ENCODE measurements at places on chromosomes 6 and 20. TPM values are rescaled to one million over a fixed set of nuclear protein-coding genes. Genes with fewer than 3 reads are reported as not detected.
A peak's percentile ranks its signal among the peaks of the same experiment; 100 is the strongest.

DNA sequence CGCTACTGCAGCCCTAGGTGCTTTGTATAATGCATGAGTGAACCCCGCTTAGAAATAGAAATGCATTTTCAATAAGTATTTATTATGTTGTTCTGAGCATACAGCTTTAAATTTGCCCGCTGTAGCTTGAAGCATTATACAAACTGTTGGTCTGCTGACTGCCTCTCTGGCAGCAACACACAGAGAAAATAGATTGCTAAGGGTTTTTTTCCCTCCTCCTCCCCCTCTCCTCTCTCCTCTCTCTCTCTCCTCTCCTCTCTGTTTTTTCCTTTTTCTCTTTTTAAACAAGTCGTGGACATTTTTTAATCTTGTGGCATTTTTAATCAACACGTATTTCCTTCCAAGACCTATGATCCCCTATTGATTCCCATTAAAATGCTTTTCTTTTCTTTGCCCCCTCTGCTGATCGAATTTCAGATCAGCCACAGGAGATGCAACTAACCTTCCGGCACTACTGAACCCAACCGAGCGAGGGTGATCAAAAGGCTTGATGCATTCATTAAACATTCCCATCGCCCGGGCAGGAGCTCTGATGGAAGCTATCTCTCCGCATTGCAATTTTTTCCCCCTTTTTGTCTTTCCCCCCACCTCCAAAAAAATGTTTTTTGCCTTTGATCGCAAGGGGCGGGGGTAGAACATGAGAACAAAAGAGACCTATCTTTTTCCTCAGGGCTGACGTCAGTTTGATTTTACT is 90.7 kb upstream of the ARID1B start:
- DNase-seq = no peak

The PDE10A gene
- 28.2 TPM for total RNA-seq

DNA sequence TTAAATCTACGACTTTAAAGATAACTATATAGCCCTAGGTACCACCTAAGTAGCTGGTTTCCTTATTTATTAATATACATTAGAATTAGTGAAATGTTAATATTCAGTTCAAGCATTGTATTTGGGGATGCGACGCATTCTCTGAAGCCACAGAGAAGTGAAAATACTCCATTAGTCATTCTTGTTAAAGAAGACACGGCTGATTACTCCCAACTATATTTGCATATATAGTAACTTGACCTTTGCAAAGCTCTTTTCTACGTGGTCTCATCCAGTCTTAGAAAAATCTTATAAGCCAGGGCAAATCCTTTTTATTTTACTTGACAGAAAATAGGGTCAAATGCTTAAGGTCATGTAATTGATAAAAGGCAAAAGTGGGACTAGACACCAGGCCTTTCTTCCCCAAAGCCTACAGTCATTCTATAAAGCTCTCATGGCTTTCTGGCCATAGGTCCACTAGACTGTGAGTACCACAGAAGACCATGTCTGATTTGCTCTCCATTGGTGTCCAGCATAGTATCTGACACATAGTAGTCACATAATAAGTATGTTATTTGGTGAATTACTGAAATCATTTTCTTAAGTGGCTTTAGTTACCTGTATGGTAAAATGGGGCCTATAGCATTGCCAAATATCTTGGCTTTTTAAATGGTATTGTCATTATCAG is 11.3 kb downstream of the ZHX3 start:
- no peak for DNase-seq

The STK38 gene
- total RNA-seq = 37.0 TPM

DNA sequence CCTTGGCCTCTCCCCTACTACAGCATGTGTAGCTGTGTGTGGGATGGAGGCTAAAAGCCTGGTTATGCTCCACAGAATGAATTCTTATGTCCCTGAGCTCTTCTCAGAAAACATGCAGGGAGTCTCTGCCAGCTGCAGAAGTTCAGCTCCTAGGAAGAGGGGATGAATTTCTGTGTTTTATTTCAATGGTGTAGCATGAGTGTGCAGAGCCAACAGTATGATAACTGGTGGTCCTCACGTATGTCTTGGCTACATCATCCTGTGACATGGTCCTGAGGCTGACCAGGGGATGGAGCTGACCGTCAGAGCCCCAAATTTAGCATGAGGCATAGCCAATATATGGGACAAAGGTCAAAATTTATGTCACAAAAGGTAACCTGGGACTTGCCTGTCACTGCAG is 266.1 kb downstream of the ADGB start:
- DNase-seq = no peak

- DNase-seq = no peak
Observed at GRCh38 chr6:139926711-139927110, 552.3 kb upstream of the CITED2 start.

DNA sequence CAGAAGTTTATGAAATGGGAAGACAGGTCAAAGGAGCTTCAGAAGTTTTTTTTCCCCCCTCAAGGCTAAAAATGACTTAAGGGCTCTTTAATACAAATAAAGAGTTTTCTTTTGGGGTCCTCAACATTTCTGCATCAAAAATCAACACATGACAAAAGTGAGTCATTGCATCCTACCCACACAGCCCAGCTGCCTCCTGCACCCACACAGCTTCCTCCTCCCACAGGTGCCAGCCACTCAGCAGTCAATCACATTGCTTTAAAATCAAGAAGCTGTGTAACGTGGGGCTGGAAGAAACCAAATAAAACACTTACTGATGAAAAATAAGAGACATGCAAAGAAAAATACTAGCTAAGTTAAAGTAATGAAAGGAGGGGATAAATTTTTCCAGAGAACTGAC is 68.5 kb downstream of the MAP3K5 start:
- peak; percentile 82 for DNase-seq

DNA sequence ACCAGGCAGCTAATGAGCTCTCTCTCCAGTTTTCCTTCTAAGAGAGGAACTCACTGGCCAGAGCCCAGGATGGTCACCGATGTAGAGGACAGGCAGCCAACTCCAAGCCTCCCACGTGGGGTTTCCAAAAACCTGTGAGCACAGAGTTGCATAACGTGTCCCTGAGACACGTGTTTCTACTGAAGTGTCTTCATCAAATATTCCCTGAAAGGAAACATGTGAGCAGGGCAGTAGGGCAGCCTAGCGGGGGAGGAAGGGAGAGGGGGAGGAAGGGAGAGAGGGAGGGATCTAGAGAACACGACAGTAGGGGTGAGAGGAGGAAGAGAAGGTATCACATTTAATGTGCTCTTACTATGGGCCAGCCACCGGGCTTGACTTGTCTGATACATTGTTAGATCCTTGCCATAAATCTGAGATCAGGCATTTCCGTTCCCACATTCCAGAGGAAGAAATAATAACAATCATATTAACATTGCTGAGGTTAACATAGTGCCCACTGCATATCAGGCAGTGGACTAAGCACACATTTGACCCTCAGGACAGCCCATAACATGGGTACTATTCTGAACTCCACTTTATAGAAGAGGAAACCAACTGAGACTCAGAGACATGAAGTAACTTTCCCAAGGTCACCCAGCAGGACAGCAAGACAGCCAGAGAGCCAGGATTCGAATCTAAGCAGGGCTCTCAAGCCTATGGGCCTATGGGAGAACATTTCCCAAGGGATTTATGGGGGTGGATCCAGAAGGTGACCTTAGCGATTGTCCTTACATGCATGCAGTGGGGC is 4.5 kb upstream of the SYS1 start:
- no peak for DNase-seq

GRCh38 chr6:16973545-16974386 is 128.1 kb upstream of the STMND1 start:
- DNase-seq = no peak

The ABRACL gene
- total RNA-seq = 79.6 TPM

- no peak for DNase-seq
Observed at GRCh38 chr6:136646377-136646776, 96.2 kb upstream of the MAP7 start.

DNA sequence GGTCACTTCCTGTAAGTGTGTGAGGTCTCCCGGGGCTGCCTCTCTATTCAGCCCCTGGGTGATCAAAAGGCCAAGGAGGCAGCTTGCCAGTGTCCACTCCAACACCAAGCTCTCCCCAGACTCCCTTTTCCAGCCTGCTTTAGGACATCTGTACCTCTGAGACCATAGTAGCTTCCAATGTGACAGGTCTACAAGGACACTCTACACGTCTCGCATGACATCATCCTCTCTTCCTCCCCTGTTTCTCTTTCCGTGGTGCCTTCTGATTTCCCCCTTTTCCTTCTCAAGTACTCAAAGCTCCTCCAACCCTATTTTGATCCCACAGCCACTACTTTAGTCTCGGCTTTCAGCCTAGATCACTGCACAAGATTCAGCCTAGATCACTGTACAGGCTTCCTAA is 26.4 kb downstream of the HLA-F start:
- DNase-seq = no peak

GRCh38 chr6:134539865-134540323 is 222.0 kb upstream of the SGK1 start:
- no peak for DNase-seq

The FAXC gene
- total RNA-seq = 0.25 TPM

The ADGRF1 gene
- 1.6 TPM for total RNA-seq

- DNase-seq = no peak
Observed at GRCh38 chr6:14499841-14500240, 382.3 kb downstream of the CD83 start.

DNA sequence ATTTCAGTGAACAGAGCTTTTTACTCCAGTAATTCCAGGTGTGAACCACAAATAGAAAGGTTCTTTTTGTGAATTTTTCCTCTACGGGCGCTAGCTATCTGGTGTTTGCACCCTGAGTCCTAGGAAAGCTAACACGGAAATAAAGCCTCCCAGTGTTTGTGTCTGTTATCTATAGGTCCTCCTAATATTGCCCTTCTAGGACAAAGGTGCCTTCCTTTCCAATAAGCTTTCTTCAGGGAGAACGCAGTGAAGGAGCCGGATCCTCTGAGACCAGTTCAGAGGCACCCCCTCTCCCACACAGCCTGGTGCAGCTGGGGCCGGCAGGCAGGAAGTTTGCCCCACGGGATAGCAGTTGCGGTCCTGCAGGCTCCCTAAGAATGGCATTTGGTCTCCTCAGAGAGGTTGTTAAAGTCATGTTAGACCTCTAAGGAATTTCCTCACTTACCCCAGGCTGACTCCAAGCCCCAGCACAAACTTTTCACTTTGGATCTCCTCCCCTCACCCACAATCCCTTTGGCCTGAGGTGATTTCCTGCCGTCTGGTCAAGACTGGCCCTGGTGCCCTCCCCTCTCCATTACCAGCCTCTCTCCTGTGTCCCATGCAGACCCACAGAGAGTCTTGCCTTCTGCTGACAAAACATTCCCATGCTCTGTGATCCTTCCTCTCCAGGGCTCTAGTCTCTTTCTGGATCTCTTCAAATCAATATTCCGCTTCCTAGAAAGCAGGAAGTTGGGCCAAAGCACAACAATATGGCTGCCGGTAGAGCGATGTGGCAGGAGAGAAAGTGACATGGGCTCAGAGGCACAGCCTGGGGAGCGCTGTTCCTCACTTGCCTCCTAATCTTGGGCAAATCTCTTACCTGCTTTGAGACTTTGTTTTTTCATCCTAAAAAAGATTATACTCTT is 126.0 kb downstream of the MOXD1 start:
- DNase-seq = no peak
